ENCODE measurements at places on chromosomes 13 and 19.
A peak's percentile ranks its signal among the peaks of the same experiment; 100 is the strongest.

GRCh38 chr19:15911599-15912235 lies 13.8 kb upstream of the CYP4F2 start:
- no peak for DNase-seq

- DNase-seq, result no peak
These were observed 25.4 kb downstream of the MAP2K2 start for GRCh38 chr19:4098493-4098892.

DNA sequence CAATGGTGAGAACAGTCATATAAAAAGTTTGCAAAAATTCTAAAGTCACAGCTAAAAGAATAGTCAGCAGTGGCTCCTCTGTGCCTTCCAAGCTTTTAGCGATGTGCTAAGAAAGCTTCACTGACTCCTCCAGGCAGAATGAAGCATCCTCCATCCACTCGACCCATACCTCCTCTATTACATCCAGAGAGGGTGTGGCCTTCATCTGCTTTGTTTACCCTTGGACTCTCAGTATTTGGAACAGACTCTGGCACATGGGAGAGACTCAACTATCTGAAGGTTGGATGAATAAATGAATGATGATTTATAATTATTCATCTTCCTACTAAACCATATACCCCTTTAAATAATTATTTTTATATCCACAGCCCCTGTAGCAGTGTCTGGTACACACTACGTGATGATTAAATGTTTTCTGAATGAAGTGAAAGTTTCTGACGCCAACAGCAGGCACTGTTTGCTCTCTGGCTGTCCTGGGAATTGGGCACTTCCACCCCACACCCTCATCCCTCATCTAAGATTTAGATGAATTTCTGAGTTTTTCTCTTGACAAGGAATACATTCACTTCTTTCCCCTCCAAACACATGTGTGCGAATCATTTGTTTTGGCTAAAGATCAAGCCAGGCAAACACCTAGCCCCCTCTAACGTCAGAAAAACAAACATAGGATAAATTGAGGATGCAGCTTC lies 93.9 kb downstream of the NUFIP1 start:
- DNase-seq, result no peak

- DNase-seq, result no peak
These were observed 1581.3 kb downstream of the EFNB2 start for GRCh38 chr13:104954210-104954609.

DNA sequence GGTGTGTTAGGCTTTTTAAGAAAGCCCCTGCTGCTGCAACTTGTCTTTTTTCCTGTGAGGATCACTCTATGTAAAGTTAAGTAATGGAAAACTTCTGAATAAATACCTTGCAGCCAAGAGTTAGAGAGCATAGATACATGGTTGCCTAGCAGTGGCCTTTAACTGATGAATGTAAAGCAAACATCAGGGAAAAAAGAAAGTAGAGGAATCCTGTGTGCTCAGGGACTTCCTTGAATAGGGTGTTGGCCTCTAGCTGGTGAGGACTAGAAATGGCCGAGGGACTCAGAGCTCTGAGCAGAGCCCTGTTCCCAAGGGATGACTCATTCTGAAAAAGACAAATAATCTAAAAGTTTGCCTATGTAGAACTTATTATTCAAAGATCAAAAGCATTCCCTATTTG lies 135.7 kb downstream of the MIPEP start:
- no peak for DNase-seq

GRCh38 chr13:98487016-98487415 lies 89.9 kb downstream of the STK24 start:
- DNase-seq, result no peak

DNA sequence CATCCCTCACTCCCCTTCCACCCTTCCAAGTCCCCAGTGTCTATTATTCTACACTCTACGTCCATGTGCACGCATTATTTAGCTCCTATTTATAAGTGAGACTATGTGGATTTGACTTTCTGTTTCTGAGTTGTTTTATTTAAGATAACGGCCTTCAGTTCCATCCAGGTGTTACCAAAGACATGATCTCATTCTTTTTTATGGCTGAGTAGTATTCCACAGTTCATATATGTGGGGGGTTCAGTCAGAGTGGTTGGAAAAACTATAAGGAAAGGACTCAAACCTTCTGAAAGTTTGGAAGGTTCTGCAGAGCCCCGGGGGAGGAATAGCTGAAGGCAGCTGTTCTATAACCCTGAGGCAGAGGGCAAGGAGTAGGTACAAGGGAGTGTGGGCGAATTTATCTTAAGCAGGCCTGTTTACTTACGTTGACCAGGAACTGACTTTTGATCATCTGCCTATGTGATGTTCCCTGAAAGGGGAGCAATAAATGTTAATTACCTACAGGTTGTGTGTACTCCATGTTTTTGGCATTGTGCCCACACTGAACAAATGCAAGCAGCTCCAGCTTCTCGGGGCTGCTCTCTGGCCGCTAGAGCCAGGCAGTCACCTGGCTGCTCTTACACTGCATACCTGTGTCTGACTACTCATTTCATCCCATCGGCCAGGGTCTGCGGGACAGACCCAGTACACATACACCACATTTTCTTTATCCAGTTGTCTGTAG lies 13.5 kb upstream of the ADGRE1 start:
- no peak for DNase-seq

DNA sequence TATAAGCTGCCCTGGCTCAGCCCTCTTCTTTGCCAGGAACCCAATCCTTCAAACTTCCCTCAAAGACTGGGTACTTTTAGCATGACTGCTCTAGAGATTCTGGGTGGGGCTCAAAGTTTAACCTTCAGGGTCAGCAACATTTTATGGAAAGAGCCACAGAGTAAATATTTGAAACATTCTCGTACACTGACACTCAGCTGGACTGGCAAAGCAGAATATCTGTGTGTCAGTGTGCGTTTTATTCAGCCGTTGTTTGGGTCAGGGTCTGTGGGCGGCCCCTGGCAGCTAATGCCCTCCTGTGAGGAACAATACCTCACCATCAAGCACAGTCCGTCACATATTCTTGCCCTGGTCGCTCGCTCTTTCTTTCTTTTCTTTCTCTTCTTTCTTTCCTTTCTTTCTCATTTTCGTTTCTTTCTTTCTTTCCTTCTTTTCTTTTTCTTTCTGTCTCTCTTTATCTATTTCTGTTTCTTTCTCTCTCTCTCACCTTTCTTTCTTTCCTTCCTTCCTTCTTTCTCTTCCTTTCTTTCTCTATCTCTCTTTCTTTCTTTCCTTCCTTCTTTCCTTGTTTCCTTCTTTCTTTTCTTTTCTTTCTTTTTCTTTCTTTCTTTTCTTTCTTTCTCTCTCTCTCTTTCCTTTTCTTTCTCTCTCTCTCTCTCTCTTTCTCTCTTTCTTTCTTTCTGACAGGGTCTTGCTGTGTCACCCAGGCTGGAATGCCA lies 10.7 kb downstream of the DPRX start:
- DNase-seq, result no peak

- DNase-seq, result no peak
These were observed 203.3 kb downstream of the LMO7 start for GRCh38 chr13:75839406-75839805.

DNA sequence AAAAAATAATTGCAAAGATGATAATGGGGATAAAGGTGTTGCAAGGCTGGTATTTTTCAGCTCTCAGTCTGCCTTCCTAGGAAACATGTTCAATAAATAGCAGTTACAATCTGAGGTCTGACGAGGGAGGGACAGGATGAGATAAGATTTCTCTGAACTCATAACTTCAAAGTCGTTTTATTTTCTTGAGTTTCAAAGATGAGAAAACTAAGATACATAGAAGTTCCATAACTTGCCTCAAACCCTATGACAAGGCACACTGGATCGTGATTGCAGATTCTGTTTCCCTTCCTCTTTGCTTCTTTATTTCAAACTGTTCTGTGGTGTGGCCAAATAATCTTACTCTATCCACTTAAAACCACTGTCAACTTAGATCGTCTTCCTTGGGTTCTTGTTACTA lies 327.2 kb downstream of the GPC5 start:
- no peak for DNase-seq

GRCh38 chr19:2302319-2303210 lies 5.4 kb downstream of the LINGO3 start:
- no peak for DNase-seq

- DNase-seq, result no peak
These were observed 3.8 kb downstream of the PPP1R12C start for GRCh38 chr19:55113570-55114039.

DNA sequence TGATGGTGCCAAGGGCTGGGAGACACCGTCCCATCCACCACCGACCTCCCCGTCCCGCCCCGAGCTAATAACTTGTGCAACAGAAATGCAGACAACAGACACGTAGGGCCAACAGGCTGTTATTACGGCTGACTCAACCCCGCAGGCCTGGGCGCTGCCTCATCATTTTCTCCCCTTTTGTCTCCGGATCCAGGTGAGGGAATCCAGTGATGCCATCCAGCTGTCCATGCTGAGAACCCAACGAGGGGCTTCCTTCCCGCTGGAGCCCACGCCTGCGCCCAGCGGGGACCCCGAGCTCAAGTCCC lies 6.4 kb upstream of the DIRAS1 start:
- DNase-seq, result no peak

DNA sequence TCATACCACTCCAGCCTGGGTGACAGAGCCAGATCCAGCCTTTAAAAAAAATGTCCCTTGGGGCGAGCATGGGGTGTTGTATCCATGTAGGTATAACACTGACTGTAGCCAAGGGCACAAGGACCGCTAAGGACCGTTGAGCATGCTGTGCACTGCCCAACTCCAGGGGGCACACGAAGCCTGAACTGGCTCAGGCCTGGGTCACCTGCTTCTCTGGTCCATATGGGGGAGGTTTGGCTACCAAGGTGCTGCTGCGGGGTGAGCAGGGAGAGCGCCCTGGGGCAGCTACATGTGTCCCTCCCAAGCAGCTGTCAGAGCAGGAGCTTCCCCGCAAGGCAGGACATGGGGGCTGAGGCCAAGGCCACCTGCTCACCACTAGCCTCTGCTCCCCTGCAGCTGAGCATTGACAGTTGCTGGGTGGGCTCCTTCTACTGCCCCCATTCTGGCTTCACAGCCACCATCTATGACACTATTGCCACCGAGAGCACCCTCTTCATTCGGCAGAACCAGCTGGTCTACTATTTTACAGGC lies 16.3 kb downstream of the CATSPERG start:
- DNase-seq, result no peak

- DNase-seq, result no peak
These were observed 94.6 kb upstream of the RFC3 start for GRCh38 chr13:33723365-33723764.

DNA sequence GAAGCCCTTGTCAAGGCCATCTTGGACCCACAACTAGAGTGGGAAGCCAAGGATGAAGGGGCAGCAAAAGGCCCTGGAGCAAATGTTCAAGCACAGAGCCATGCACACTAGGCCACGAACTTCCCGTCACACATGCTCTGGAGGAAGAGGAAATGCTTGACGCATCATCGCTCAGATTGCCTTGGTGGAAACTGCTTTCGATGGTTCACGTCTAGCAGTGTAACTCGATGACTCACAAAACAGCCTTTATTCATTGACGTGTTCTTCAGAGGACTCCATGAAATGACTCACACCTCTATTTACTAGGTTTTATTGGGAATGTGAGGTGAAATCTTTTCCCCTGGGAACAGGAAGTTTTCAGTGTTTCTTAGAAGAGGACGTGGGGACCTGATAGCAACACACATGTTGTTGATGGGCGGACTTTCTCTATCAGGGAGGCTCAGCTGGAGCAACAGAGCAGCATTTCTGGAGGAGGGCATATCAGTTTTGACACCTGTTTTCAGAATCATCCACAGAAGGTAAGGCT lies 79.8 kb upstream of the FLT1 start:
- no peak for DNase-seq

GRCh38 chr19:8319807-8320520 lies 1.2 kb downstream of the NDUFA7 start:
- no peak for DNase-seq

- DNase-seq, result peak; percentile 9
These were observed 84.5 kb upstream of the FRY start for GRCh38 chr13:31947105-31947504.

- peak; percentile 61 for DNase-seq
These were observed at the start of gene NALCN for GRCh38 chr13:101416181-101417042. Gene NALCN (minus strand): TSS chr13:101416508. CDS start chr13:101399126, 17,382 bp downstream.

GRCh38 chr19:43651758-43652545 lies 12.3 kb upstream of the CADM4 start:
- peak; percentile 59 for DNase-seq

GRCh38 chr19:17646441-17646840 lies 41.7 kb downstream of the UNC13A start:
- DNase-seq, result no peak

DNA sequence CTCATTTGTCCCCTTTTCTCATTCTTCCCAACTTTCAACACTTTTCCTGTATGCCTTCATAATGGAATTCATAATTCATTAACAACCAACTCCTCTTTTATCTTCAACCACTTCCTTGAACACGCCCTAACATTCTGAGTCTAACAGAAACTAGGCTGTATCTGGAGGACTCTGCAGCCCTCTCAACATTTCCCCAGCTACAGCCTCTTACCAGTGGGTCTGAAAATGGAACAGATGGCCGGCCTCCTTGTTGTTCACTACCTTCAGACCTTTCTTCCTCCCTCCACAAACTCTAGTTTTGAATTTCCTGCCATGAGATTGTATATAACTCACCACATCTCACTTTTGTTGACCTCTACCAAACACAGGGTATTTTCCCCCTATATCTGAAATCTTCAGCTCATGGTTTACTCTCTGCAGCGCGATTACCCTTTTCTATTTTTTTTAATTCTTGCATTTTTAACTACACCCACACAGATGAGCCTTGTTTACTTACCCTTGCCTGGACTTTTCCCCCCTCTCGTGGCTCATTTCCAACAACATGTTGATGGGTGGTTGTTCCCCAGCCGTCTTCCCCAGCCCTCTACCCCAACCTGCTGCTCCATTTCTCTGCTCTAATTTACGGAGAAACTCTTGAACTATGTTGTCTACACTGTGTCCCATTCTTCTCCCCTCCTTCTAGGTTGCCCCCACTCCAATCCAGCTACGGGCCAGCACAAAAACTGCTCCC lies 846 bp downstream of the ZNF790 start:
- DNase-seq, result no peak

DNA sequence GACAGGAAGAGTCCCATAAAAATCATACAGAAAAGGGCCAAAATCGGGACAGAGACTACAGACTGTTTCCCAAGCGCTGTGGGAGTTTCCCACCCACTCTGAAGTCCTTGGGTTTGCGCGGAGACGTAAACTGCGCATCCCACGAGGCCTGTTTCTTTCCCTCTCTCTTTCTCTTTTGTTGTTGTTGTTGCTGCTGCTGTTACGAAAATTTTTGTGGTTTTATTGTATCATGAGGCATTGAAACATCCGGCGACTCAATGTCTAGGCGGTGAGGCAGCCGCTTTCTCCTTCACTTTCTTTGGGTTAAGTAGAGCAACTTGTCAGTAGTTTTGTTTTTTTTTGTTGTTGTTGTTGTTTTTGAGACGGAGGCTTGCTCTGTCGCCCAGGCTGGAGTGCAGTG lies 1.6 kb upstream of the PPP1R12C start:
- no peak for DNase-seq

- DNase-seq, result no peak
These were observed 78.7 kb downstream of the IPO5 start for GRCh38 chr13:98032168-98032567.
